ENCODE measurements at places on chromosomes 6 and 20.

- DNase-seq: no peak
These were observed 8.6 kb downstream of the TAAR1 start for GRCh38 chr6:132650429-132650828.

- no peak for DNase-seq
These were observed 19.8 kb downstream of the SH3BGRL2 start for GRCh38 chr6:79650950-79651349.

DNA sequence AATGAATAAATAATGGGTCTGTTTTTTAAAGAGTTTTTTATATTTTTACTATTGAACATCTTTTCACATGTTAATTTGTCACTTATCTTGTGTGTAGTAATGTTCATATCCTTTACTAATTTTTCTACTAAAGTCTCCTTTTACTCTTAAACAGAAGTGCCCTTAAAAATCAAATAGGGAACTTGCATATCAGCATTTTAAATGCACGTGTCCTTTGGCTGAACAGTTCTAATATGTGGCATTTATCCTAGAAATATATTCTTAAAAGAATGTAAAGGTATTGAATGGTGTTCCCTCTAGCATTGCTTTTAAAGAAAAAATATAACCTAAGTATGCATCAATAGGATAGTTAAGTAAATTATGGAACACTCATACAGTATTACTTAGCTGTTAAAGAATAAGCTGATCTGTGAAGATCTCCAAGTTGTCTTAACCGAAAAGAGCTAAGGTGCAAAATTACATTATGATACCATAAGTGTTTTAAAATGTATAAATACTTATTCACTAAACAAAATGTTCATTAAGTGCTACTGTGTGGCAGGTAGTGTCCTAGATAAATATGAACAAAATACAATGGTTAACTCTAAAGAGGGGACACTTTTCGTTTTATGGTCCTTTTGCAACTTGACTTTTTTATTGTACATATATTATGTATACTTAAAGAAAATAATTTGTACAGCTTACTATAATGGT lies 631 bp upstream of the PGBD1 start:
- DNase-seq: no peak

GRCh38 chr20:62837790-62838127 lies 20.9 kb downstream of the COL9A3 start:
- DNase-seq: no peak

DNA sequence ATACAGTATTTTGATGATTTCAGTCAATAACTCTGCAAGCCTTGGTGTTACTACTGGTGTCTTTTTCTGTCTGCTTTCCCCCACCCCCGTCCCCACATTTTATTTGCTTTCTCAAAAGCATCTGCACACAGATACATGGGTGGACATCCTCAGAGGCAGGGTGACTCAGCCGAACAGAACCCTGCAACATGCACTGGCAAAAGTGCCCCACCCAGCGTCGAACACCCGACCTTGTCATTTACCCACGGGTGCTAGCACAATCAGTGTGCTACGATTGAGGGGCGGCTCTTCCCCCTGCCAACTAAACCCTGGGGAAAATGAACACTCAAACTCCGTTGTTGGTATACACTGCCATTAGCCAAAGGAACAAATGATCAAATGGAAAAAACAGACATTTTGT lies 115.9 kb upstream of the NAA20 start:
- no peak for DNase-seq

DNA sequence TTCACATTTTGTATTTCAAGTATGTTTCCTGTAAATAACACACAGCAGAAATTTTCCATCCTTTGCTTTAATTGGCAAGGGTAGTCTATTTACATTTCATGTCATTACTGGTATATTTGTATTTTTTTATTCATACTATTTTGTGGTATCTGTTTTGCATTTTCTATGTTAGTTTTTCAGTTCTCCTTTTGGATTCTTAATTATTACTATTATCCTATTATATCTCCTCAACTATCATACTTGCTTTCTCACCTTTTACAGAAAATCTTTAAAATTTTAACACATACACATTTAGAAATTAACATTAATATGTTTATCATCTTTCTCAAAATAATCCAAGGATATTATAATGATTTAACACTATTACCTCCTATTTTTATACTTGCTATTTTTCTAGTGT lies 918.3 kb upstream of the MAP3K7 start:
- DNase-seq: no peak

DNA sequence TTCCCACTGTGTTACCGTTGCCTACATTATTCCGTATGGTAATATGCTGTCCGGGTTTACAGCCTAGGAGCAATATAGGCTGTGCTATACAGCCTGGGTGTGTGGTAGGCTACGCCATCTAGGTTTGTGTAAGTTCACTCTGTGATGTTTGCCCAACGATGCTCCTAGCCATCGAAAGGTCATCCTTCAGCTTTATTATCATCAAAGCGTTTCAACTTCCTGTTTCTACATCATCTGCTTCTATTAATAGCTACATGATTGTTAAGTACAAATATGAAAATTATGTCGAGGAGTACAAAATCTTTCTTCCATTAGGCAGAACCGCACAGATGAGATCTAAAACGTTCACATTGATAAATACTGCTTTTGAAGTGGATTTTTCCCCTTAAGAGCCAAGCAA lies 69.9 kb downstream of the PPP1R14C start:
- DNase-seq: no peak

GRCh38 chr6:44349904-44350649 lies 7.6 kb downstream of the SPATS1 start:
- no peak for DNase-seq

GRCh38 chr6:88945415-88946008 lies 17.9 kb downstream of the RNGTT start:
- no peak for DNase-seq

DNA sequence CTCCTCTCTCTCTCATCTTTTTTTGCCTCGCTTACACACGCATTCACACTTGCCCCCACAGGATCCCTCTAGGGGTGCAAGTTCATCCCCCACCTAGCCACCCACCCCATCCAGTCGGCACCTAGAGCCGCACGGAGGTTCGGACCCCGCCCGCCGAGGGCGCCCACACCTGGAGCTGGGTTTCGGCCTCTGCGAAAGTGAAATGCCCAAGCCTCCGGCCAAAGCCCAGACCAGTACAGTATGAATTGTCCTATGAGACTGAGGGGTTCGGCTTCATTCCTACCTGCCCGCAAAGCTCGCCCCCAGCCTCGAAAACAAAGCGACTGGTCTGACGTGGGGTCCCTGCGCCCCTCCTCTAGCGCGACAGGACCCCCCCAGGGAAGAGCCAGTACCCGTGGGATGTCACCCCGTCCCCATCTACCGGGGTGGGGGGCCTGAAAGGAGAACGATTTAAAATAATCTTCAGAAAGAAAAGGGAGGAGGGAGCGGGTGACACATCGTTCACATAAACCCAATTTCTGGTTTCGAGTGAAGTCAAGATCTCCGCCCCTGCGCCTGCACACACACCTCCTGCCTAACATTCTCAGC lies 1.5 kb downstream of the TFAP2A start:
- no peak for DNase-seq

GRCh38 chr6:90086517-90086916 lies 192.2 kb downstream of the GJA10 start:
- DNase-seq: peak; percentile 65

DNA sequence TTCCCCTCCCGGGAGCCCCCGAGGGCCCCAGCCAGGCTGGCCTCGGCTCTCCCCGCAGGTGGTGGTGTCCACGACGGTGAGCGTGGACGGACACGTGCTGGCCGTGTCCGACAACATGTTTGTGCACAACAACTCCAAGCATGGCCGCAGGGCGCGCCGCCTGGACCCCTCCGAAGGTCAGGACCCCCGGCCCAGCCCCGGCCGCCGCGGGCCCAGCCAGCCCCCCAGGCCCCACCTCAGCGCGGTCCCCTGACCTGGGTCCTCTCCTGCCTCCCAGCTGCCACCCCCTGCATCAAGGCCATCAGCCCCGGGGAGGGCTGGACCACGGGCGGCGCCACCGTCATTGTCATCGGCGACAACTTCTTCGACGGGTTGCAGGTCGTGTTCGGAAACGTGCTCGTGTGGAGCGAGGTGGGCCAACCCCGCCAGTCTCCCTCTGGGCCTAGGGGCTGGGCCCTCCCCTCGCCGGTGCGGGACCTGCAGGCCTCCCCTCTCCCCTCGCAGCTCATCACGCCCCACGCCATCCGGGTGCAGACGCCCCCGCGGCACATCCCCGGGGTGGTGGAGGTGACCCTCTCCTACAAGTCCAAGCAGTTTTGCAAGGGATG lies 51.0 kb downstream of the CPXM1 start:
- no peak for DNase-seq

GRCh38 chr6:69668916-69669315 lies 127.9 kb downstream of the LMBRD1 start:
- no peak for DNase-seq

GRCh38 chr20:40192081-40192480 lies 497.0 kb downstream of the MAFB start:
- no peak for DNase-seq

GRCh38 chr20:7505152-7505834 lies 435.0 kb downstream of the HAO1 start:
- no peak for DNase-seq

GRCh38 chr20:24638591-24639548 lies 169.4 kb downstream of the SYNDIG1 start:
- no peak for DNase-seq

DNA sequence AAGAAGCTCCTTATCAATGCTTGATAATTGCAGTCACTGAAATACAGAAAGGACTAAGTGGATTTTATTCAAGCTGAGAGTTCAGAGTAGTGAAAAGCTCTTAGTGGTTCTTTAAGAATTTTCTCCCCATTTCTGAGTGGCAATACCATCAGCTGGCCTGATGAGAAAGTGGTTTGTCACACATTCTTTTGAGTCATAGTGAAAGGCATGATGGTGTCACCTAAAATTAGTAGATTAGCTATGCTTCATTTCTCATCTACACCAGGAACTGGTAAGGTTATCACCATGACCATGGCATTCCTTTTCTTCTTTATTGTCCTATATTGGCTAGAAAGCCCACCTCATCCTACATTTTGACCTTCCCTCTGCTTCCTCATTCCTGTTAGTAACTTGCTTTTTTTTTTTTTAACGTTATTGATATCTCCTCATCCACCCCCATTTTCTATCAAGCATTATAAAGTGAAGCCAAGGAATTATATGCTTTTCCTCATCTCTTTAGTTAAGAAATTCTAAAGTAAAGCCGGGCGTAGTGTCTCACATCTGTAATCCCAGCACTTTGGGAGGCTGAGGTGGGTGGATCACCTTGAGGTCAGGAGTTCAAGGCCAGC lies 67.4 kb upstream of the LOC128125822 start:
- no peak for DNase-seq

- no peak for DNase-seq
These were observed at the start of gene MUCL3 for GRCh38 chr6:30940361-30940986. Gene MUCL3 (plus strand): TSS chr6:30940973. CDS start chr6:30941000, 27 bp downstream.

All from fibroblast of mammary gland (primary cell).